Lung microvascular endothelial cell (primary cell): ENCODE measurements at places on chromosomes 1 and 21. TPM values are rescaled to one million over a fixed set of nuclear protein-coding genes. Genes with fewer than 3 reads are reported as not detected.
A peak's percentile ranks its signal among the peaks of the same experiment; 100 is the strongest.

DNA sequence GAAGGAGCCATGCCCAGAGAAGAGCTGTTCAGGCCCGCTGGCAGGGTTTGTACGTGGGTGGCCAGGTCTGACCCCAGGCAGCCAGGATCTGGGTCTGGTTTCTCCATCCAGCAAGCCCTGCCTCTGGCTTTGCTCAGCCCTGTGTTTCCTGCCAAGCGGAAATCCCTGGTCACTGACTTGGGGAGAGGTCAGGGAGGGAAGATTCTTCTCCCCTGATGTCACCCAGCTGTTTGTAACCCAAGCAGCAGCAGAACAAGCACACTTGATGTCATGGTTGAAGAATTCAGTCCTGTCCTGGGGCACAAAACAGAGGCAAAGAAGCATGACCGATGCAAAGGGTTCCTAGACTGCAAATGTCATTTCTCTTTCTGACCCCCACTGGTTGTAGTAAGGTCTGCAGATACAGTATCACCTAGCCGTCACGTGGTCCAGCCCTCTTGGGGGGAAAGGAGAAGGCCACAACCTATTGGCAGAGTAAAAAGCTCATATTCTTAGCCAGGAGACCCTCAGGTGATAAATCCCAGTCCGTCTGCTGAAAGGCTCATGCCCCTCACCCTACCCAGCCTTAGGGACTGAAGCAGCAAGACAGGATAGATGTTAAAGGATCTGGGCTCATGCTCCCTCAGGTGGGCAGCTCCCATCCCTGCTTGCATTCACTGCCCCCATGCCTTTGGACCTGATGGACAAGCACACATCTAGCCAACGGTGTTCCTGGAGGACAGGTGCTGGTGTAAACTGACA, 120.9 kb downstream of the SYT2 start:
- DNase-seq = peak; percentile 98

DNA sequence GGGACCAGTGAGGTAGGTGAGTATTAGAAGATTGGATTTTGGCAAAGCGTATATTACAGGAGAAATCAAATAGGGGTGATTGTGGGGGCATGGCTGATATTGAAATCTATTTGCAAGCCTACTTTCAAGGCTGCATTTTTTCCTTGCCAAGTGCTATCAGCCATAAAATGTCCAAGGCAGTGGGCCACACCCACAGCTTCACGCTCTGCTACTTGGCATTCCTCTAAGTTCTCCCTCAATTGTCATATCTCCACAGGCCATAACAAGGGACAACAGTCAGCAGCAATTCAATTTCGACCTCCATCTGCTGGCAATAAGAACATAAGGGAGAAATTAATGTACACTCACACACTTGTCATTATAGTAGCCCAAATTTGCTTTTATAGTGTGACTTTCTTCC, 667.1 kb upstream of the PKN2 start:
- DNase-seq = no peak

GRCh38 chr1:63487336-63488065, 35.5 kb downstream of the ITGB3BP start:
- no peak for DNase-seq

DNA sequence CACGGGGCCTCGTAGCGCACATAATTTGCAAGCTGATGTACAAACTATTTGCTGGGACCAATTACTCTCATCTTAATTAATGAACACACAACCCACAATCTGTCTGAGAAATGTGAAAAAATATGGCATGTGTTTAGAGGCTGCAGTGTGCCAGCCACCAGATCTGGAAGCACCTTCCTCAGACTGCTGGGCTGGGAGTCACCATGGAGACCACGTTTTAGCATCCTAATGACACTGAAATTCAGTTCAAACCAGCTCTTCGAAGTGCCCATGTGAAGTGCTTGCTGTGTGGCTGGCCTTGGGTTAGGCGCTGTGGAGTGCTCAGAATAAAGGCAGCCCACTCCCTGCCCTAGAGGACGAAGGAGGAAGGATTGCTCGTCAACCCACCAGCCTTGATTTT, 482.4 kb downstream of the OMA1 start:
- DNase-seq = no peak

- no peak for DNase-seq
These were observed 5.2 kb downstream of the NCF2 start for GRCh38 chr1:183585038-183585437.

DNA sequence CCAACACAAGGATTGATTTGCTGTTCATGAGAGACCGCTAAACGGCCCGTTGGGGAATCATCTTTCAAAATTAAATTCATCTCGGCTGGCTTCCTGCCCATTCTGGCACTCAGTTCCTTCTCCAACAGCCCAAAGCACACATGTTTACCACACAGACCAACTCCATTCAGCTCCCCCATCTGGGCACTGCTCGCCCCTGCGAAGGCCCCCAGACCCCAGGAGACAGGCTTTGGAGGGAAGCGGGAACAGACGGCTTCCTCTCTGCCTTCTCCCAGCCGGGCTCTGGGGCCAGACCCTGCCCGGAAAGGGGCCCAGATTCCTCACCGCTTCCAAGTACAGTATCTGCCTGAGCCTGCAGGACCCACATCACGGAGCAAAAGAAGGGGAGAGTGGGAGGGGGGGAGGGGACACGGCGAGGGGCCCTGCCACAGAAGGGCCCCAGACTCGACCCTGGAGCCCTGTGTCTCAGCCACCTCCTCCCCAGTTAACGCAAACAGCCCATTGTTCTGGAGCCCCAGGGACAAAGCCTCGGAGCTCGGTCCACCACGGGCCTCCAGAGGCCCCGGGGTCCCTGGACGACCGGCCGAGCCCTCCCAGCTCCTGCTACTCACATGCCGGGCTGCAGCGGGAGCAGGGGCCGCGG, 660 bp downstream of the MEGF6 start:
- DNase-seq = no peak

The BCAN gene
- not detected in 2 replicates for total RNA-seq

DNA sequence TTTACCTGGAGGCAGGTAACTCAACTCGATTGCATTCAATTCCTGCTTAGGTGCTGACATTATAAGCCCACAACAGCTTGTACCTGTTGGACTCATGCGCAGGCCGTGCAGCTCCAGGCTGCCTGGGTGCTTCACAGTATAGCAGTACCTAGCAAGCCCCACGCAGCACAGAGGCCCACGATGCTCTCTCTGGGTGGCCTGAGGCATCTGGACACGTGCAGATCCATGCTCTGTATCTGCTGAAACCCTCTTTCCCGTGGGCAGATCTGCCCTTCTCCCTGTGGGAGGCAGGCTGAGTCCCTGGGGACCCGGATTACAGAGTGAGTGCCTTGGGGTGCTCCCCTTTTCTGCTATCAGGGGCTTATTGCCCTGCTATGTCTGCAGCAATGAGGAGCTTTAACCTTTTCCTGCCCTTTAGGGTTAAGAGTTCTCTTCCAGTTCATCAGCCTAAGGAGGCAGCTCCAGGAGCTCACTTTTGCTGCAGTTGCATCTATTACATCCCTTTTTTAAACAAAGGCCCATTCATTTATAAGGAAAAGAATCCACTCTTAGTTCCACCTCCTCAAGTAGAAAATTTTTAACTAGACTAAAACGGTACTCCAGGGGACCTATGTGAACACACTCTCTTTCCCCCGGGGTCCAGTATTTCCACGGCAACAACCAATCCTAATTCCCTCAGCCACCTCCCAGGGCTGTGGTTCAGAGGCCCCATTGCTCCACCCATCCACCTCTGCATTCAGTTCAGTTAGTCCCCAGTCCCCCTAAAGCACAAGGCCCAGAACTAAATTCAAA, 19.3 kb downstream of the ITPKB start:
- DNase-seq = no peak

DNA sequence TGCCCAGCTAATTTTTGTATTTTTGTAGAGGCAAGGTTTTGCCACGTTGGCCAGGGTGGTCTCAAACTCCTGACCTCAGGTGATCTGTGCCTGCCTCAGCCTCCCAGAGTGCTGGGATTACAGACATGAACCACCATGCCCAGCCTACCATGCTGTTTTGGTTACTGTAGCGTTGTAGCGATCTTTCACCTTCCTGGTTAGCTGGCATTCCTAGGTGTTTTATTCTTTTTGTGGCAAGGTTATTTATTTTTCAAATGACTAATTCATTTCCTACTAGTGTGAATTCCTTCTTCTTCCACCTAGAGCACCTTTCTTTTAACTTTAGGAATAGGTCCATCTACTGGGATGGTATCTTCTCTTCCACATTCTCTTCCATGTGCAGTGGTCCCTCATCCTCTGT, 29.3 kb downstream of the TMEM200B start:
- no peak for DNase-seq

DNA sequence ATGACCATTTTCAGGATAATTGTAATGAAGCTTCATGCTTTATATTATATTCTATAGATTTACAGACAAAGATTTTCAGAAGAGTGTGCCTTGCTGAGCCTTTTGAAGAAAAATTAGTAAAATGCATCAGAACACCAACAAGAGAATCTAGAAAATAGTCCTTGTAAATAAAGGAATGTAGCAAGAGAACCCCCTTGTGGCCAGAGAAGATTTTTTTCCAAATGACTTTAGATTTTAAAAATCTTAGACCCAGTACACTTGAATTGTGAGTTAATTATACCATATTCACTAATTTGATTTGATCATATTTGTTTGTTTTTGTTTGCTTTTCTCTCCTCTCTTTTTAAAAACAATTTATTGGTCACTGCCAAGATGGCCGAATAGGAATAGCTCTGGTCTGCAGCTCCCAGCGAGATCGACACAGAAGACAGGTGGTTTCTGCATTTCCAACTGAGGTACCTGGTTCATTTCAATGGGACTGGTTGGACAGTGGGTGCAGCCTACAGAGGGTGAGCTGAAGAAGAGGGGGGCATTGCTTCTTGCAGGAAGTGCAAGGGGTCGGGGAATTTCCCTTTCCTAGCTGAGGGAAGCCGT, 12.8 kb upstream of the IFI44L start:
- peak; percentile 49 for DNase-seq

DNA sequence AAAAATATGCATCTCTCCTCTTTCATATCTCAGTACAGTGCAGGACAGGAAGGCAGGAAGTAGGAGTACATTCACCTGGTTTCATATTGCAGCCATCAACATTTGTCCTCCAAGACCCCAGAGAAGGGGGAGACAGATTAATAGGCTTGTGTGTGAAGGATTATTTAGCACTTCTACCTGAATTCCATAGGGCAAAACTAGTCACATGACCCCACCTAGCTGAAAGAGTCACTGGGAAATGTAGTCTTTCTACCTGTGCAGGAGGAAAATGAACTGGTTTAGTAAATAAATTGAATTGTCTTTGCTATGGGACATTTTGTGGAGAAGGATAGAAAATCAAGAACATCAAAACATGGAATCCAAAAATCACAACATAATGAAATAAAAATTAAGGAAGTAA, 13.9 kb upstream of the TRIM33 start:
- no peak for DNase-seq

The TTC4 gene
- total RNA-seq = 9.6 and 11.9 TPM in 2 replicates

- DNase-seq = no peak
These were observed 15.3 kb downstream of the ZBTB7B start for GRCh38 chr1:155017946-155018316.

DNA sequence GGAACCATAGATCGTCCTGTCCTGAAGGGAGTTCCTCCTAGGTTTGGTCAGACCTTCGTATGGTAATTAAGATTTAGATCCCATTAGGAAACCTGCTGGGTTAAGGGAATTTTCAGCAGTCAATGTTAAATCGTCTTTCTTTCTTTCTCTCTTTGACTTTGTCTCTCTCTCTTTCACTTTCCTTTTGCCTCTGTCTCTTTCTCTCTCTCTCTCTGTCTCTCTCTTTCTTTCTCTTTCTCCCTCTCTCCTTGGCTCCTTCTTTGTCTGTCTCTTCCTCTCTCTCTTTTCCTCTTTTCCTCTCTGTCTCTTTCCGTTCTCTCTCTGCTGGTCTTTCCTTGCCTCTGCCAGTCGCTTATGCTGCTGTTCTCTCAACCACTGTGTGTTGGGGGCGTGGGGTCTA, 8.7 kb downstream of the OR2W3 start:
- no peak for DNase-seq

The SH2D2A gene
- total RNA-seq = under 0.01 TPM in 1 of 2 replicates, not detected in the other

The PDPN gene
- 45.1 and 108 TPM in 2 replicates for total RNA-seq

The SUCO gene
- 12.9 TPM in 2 replicates for total RNA-seq

DNA sequence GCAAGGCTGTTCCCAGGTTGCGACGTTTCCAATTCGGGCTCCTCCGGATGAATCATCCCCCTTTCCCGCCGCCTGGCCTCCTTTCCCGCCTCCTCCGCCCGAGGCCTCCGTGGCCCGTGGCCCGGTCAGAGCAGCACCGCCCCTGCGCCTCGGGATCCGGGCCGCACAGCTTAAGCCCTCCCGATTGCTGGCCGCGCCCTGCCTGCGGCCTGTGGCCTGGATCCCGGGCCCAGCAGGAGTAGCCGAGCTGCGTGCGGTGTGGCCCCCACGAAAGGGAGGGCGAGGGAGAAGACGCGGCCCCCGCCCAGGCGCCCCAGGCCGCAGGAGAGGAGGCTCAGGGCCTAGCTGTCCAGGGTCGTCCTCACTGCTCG, 1.0 kb downstream of the TMEM200B start:
- no peak for DNase-seq

DNA sequence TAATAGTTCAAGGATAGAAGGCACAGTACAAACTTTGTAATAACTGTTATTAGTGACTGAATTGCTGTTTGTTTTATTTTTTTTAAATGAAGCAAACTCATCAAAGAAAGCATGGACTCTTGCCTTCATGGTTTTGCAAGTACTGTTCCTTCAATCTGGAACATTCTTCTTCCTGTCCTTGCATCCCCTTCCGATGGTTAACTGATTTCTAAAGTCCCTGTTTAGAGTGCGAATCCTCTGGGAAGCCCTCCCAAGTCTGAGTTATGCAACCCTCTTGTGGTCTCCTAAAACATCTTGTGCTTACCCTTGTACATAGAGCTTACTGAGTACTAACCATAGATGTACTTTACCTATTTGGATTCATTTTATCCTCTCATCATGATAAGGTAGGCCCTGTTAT, 52.2 kb upstream of the GCLM start:
- no peak for DNase-seq

The CR1L gene
- not detected in 2 replicates for total RNA-seq

GRCh38 chr1:10734962-10735544, 61.4 kb downstream of the CASZ1 start:
- no peak for DNase-seq

The INKA2 gene
- 5.9 and 12.5 TPM in 2 replicates for total RNA-seq

- DNase-seq = no peak
These were observed 272.2 kb downstream of the TNR start for GRCh38 chr1:175471039-175471800.

GRCh38 chr1:208298593-208299269, 54.5 kb upstream of the PLXNA2 start:
- no peak for DNase-seq

DNA sequence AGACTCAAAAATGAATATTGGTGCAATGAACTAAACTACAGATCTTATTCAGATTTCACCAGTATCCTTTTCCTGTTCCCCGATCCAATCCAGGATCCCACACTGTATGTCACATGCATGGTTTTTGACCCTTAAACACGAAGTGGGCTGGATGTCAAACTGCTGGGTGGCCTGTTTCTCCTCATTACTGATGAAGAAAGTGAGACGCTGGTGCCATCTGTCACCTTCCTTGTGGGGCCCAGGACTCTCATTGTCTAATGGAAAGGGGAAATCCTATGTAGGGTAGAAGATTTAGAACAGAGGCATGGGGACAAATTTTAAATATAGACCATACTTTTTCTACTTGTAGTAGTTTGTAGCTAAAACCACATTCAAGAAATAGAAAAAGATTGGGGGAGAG, 56.2 kb downstream of the DISC1 start:
- no peak for DNase-seq

GRCh38 chr1:31954607-31955283, 16.6 kb upstream of the PTP4A2 start:
- peak; percentile 80 for DNase-seq
